Activated naive CD8-positive, alpha-beta T cell treated with anti-CD3 and anti-CD28 coated beads for 36 hours (primary cell): ENCODE measurements at places on chromosomes 6 and 20.

DNA sequence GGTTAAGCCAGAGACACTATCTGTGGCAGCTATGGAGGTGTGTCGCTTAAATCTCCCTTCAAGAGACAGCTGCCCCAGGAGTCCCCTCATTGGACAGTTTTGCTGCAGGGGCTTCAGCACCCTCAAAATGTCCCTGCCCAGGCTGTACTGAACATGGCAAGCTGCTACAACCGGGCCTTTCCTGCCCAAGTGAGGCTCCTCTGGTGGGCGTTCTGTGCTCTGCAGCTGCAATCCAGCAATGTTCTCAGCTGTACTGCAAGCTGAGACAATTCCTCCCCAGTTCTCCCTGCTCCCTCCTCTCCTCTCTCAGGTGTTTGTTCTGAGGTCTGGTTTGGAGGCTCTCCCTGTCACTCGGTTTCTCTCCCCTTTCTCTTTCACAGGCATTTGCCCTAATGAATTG, 190.8 kb upstream of the LAMP5 start:
- DNase-seq = peak; percentile 0

DNA sequence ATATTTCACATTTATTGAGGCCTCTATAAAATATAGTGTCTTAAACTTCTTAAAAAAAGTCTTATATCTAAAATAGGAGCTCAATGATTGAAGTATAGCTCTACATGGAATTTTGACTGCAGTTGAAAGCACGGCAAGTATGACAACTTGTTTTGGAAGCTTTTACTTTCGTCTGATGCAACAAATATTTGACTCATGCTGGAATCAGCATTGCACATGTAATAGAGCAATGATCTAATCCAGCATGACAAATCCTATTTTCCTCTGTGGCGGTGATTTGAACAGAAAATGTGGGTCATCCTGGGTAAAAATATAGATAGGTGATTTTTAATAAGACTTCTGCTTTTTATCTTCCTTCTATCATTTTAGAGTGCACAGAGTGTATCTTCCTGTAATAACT, 111.6 kb downstream of the TINAG start:
- no peak for DNase-seq

DNA sequence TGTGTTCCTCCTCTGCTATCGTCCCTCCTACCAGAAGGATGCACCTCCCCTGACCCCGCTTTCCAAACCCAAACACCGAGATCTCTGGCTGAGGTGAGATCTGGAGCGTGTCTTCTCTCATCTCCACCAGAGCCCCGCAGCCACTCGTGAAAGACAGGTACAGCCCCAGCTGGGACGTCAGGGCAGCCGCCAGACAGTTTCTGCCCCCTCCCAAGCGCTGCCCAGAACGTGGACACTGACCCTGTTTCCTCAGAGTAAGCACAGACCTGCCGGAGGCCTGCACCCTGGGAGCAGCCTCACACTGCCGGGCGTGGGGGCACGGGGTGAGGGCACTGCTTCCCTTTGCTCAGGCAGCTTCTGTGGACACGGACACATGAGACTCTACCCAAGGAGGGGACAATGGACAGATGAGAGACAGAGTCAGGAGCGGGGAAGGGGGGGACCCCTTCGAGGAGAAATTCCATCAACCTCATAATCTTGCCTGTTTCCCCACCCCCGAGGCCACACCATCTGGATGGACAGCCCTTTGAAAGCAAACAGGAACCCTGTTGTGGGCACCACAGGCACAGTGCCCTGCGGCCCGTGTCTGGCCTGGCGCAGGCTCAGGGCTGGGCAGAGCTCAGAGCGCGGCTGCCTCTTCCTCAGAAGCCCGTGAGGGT, 210.6 kb downstream of the DLL1 start:
- no peak for DNase-seq

DNA sequence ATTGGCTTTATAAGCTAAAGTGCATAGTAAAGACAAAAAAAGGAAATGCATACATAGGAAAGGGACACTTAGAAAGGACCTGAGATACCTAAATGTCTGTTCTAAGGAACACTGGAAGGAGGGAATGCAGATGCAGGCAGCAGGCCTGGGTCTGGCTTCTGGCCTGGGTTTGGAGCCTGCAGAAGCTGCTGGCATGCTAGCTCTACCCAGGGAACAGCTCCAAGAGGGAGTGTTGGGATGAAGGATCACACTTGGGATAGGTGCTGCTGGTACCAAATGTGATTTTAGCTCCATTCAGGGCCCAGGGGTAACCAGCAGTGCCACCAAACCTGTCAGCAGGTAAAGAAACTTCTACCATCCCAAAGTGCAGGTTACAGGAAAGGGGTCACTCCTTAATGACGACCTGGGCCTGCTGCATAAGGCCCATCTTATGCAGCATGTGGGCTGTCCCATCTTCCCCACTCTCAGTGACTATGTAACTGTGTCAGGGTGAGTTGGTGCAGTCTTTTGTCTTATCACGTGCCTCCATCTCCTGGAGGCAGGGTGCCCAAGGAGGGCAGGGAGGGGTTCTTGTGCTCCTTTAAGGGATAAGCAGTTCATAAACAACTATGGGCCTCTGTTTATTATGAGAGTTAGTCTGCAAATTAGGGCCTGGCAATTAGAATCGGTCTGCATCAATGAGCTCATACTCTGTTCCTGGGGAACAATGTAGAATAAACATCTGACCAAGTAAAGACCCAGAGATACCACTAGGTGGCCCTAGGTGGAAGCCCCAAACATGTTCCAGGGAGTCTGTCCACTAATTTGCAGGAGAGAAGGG, 26.9 kb downstream of the DDX27 start:
- DNase-seq = no peak

DNA sequence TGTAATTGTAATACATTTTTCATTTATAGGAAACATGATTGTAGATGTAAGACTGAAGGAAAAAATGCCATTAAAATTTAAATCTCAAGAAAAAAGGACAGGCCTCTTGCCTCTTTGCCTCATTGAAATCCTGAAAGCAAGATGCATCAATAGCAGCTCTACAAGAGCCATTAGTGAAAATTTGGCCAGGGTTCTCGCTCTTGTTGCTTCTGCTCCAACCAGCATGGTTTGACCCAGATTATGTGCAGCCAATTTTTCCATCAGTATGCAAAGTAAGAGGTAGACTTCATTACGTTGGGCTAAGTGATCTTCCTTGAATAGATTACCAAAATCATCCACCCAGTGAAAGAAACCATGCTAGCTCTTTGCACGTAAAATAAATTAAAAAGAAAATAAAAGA, 106.6 kb downstream of the SGK1 start:
- no peak for DNase-seq

DNA sequence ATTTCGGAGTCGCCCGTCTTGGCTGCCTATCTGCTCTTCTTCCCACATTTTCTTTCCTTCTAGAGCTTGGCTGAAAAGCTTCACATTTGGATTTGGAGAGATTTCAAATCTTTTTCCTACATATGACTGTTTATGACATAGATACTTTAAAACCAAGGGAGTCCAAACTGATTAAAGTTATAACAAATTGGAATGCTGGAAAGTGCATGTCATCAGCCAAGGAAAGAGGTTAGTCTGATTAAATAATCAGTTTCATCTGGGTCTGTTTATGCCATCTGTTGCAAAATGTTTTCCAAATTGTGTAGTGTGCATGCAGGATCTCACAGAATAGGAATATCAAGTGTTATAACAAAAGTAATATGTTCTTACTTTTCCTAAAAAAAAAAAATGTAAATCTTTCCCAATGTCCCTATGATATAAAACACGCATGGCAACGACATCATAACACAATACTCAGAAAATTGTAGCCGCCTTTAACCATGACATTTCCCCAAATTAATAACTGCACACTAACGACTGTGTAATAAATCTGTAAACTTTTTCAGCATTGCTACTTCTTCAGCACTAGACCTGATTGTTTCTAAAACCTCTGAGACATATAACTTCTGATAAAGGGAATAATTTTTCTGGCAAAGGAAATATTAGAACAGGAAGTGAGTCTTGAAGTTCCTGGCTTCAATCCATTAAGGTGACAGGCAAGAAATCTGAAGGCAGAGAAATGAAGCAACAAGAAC, 230.2 kb upstream of the FOXQ1 start:
- no peak for DNase-seq

GRCh38 chr20:10488534-10488933, 53.4 kb downstream of the SLX4IP start:
- DNase-seq = no peak

GRCh38 chr6:163189609-163190008, 224.9 kb upstream of the QKI start:
- no peak for DNase-seq

- DNase-seq = no peak
Measured at GRCh38 chr6:70398783-70399728, 14.3 kb upstream of the FAM135A start.

GRCh38 chr6:169976301-169977081, 225.1 kb downstream of the ERMARD start:
- no peak for DNase-seq

GRCh38 chr6:79076782-79077641, 1.0 kb downstream of the PHIP start:
- DNase-seq = peak; percentile 92

- DNase-seq = peak; percentile 13
Measured at GRCh38 chr6:10659699-10660348, 34.6 kb downstream of the C6orf52 start.

- no peak for DNase-seq
Measured at GRCh38 chr20:15176929-15177328, 839.5 kb upstream of the FLRT3 start.

GRCh38 chr6:140370976-140371870, 996.8 kb upstream of the CITED2 start:
- DNase-seq = no peak

- peak; percentile 56 for DNase-seq
Measured at GRCh38 chr6:52598123-52598823, 21.4 kb upstream of the TRAM2 start.

DNA sequence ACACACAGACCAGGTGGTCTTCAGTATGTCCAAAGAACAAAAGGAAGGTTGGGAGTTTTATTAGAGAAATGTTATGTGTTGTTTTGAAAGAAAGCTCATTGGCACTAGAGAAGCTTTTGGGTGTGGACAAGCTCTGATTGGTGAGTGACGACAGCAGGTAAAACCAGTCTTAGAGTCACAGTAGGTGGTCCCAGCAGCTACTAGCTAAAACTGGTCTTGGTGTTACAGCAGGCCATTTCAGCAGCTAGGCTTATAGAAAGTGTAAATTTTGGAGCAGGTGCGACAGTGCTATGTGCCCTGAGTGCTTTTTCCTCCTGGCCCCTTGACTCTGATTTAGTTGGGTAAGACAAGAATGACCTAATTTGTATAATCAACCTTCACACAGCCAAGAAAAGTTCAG, 3.6 kb downstream of the CLDN20 start:
- DNase-seq = no peak

GRCh38 chr6:115908906-115909559, 151.7 kb downstream of the FRK start:
- DNase-seq = no peak

DNA sequence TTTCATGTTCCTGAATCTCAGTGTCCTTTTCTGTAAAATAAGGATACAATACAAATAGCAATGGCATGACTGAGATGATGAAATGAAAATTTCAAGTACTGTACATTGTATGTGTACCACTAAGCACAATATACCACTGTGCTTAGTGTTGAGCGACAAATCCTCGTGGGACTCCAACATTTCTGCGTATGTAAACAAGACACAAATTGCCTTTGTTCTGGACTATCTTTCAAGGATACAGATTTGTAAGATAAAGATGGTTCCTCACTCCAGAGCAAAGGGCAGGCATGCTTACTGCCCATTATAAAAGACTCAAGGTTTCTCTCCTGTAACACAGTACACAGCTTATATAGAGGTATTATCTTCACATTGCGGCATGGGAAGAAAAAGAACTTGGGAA, 6.0 kb downstream of the RARS2 start:
- DNase-seq = no peak

DNA sequence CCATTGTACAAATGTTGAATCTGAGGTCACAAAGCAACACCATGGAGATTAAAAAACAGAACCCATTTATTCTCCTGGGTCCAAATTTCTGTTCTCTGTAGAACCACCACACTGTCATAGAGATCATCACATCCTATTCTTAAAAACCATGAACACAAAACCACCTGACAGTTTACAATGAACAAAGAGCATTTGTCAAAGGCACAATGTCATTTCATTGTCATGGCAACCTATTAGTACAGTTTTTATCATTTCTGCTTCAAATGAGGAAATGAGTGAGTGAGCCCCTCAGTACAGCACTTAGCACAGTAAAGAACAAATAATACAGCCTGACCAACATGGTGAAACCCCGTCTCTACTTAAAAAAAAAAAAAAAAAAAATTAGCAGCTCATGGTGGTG, 23.1 kb upstream of the LAMP5 start:
- no peak for DNase-seq

GRCh38 chr6:113464536-113464935, 392.6 kb upstream of the MARCKS start:
- no peak for DNase-seq

DNA sequence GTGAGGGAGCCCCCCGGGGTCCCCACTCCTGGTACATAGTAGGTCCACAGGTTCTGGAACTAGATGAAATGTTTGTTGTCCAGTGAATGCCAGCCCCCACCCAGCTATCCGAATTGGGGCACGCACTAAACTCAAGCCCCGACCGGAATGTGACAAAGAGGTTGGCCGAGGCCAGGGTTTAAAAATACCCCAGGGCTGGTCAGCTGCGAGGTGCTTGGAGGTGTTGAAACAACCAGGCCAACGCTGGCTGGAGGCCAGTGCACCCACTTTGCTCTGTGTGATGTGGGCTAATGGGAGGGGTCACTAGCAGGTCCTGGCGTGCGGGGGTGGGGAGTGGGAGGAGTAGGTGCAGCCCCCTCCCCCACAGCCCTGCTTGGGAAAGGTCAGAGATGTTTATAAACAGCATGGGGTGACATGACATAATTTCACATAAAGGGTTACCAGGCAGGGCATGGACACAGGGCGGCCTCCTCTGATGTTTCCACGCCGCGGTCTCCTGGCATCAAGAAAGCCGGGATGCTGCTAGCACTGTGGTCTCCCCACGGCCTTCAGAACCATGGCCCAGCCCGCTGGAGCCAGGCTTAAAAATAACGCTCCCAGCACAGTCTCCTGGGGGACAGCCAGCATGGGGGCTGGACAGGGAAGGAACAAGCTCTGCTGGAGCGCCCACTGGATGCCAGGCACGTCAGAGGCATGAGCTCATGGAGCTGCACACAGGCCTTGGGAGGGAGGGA, 111.2 kb upstream of the PTPN1 start:
- no peak for DNase-seq

- no peak for DNase-seq
Measured at GRCh38 chr6:132907914-132908313, 93.5 kb downstream of the RPS12 start.

GRCh38 chr6:24272553-24272952, 85.3 kb downstream of the DCDC2 start:
- no peak for DNase-seq

DNA sequence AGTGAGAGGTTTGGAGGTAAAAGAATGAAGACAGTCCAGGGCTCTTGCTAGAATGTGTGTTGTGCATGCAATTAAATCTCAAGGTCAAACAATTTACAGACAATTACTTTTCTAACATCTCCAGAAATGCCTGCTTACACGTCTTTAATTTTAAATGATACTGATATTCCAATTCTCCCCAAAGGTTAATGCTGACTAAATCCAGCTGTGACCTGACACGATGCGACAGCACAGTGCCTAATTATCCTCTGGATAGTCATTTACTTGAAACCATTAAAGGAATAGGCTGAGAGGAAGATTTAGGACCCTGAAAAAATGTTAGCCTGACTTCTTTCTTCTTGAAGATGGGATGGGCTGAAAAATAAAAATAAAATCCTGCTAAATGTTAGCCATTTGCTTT, 178.2 kb upstream of the MMS22L start:
- no peak for DNase-seq
